ENCODE measurements at places on chromosomes 13 and 19. TPM values are rescaled to one million over a fixed set of nuclear protein-coding genes. Genes with fewer than 3 reads are reported as not detected.

The TTC9B gene
- not detected for total RNA-seq

The PRSS57 gene
- total RNA-seq, result not detected

The FCER2 gene
- total RNA-seq, result not detected

The CEACAM20 gene
- not detected for total RNA-seq

The OVOL3 gene
- not detected for total RNA-seq

The CGB2 gene
- not detected for total RNA-seq

The ZNF93 gene
- 9.1 TPM for total RNA-seq

The KLF16 gene
- total RNA-seq, result 15.3 TPM

The CRX gene
- not detected for total RNA-seq

The KIR3DL1 gene
- not detected for total RNA-seq

The USHBP1 gene
- total RNA-seq, result not detected

The ZNF471 gene
- total RNA-seq, result 3.1 TPM

The CNN1 gene
- 38.0 TPM for total RNA-seq

The KCNN4 gene
- total RNA-seq, result not detected

The ZNF565 gene
- 1.4 TPM for total RNA-seq

The TEX26 gene
- not detected for total RNA-seq

The CYP4F2 gene
- not detected for total RNA-seq

The U2AF1L4 gene
- total RNA-seq, result 9.3 TPM

The ZNF382 gene
- total RNA-seq, result 2.8 TPM

The PRKCG gene
- not detected for total RNA-seq

The ELANE gene
- total RNA-seq, result not detected

The ONECUT3 gene
- not detected for total RNA-seq

The MADCAM1 gene
- not detected for total RNA-seq

The TMPRSS9 gene
- total RNA-seq, result 0.26 TPM

The ASF1B gene
- total RNA-seq, result 26.4 TPM

The IL11 gene
- total RNA-seq, result 12.8 TPM

The SLITRK6 gene
- total RNA-seq, result 4.0 TPM

The CGB3 gene
- total RNA-seq, result not detected

The C19orf73 gene
- 0.32 TPM for total RNA-seq

The EDNRB gene
- total RNA-seq, result 10.2 TPM

The PEAK3 gene
- 0.13 TPM for total RNA-seq

The KCNRG gene
- total RNA-seq, result 6.0 TPM

The CYP4F8 gene
- not detected for total RNA-seq

The SMIM44 gene
- not detected for total RNA-seq

The DCT gene
- 0.32 TPM for total RNA-seq

The FUT2 gene
- not detected for total RNA-seq

The FLT1 gene
- total RNA-seq, result 4.8 TPM

The GIPR gene
- total RNA-seq, result not detected

The KIR2DL3 gene
- not detected for total RNA-seq

The ZNF285 gene
- 0.72 TPM for total RNA-seq

The CAMSAP3 gene
- total RNA-seq, result 0.65 TPM

The MKNK2 gene
- 68.7 TPM for total RNA-seq

The ZNF470 gene
- 4.6 TPM for total RNA-seq

The TMEM91 gene
- total RNA-seq, result 12.1 TPM

The FARP1 gene
- total RNA-seq, result 47.7 TPM

The ZNF880 gene
- total RNA-seq, result 29.9 TPM

The MRPS31 gene
- total RNA-seq, result 27.8 TPM

The S1PR5 gene
- 0.16 TPM for total RNA-seq
